ENCODE measurements at places on chromosomes 3 and 15.

GRCh38 chr15:63553388-63553791, 43.8 kb upstream of the FBXL22 start:
- peak; percentile 61 for DNase-seq

GRCh38 chr3:98545940-98546339, 14.2 kb downstream of the GPR15 start:
- DNase-seq = no peak

DNA sequence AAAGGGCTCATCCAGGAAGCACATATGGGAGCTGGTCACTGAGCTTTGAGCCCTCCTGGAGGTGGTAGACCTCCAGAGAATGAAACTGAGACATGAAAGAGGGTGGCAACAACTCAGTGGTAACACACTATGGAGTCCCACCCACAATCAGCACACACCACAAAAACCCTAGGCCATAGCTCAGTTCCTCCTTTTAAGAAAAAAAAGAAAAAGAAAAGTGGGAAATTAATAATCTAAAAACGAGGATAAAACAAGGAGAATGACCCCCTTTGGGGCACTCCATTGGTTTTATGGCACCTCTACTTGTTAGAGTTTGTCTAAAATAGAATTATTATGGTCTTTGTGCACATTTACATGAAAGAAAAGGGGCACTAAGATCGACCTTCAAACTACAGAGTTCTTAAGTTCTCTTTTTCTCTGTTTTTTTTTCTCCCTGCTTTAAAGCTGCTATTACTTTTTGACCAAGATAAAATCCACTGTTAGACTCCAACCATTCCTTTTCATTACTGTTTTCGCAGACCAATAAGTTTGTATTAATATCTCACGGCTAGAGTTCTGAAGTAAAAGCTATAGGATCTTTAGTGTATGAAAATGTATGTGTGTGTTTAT, 40.2 kb upstream of the ZBTB20 start:
- no peak for DNase-seq

- no peak for DNase-seq
Observed at GRCh38 chr3:69867941-69868505, 128.8 kb downstream of the MITF start.

DNA sequence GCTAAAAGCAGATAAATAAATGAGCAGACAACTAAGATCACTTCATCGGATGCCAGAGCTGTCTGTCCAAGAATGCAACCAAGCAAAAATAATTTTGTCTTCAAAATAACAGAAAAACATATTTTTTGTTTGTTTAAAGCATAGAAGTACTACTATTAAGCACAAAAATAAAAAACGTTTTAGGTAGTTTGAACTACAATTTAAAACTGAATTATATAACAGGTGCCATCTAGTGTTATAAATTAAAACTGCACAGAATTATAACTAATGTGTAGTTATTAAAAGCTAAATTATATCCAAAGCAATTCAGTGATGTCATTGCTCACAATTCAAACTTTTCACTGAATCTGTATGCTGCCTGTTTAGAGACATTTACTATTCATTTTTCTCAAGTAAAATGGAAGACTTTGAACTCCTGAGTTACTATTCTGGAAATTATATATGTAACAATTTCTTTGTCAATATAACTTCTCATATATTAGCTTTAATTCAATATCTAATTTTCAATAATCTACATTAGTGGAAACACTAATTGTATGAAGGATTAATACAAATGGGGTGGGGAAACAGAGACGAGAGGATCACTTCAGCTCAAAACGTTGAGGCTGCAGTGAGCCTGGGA, 29.5 kb downstream of the LINS1 start:
- DNase-seq = no peak

DNA sequence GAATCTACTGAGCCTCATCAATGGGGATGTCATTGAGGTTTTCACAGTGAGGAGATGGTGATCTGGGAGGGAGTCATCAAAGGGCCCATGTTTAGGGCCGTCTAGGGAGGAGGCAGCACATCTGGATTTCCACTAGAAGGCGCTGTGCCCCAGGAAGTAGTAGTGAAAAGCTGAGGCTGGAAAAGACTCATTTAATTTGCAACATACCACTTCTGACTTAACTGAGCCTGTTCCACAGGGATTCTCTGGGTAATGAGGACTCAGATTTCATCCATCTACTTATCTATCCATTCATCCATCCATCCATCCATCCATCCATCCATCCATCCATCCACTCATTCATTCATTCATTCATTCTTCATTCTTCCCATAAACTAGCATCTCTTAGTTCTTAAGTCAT, 17.4 kb upstream of the SHF start:
- peak; percentile 61 for DNase-seq

DNA sequence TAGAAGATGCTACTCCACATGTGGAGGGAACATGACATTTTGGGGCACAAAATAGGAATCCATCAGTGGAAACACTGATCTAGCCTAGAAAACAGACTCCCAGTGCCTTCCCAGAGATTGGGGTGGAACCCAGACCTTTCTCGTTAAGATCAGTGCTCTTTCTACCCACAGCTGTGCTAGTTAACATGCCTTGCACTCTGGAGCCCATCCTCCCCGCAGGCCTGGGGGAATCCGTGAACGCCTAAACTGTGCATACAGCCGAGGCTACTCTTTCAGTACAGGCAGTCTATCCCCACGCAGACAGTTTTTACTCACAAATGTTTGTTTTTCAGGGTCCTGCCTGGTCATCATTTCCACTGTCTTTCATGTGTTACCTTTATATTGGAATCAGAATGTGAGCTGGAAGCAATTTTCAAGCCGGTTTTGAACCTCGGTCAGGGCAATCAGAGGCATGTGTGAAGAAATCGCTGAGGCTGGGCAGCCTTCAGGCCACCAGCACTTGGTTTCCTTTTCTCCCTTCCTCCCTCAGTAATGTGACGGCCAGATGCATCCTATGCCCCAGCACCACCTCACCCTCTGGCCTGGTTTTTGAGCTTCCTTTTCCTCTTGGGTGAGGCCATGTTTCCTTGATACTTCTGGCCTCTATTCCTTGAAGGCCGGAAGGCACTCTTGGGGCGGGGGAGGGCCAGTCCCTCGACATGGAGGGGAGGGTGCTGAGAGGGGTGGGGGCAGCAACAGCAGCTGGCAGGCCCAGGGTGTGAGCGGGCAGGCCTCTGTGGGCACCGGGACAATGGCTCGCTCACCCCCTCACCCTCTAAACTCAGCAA, 123.6 kb upstream of the GALNT15 start:
- DNase-seq = no peak

DNA sequence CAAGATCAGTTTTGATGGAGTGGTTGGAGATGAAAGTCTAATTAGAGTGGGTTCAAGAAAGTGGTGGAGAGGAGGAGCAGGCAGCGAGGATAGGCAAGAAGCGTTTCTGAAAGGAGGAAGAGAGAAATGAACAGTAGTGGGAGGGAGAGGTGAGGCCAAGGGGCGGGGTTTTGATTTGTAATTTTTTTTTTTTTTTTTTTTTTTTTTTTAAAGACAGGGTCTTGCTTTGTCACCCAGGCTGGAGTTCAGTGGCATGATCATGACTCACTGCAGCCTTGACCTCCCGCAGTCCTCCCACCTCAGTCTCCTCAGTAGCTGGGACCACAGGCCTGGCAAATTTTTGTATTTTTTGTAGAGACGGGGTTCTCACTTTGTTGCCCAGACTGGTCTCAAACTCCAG, 36.6 kb downstream of the MRAS start:
- DNase-seq = no peak

GRCh38 chr3:30847592-30847991, 46.9 kb downstream of the GADL1 start:
- no peak for DNase-seq

DNA sequence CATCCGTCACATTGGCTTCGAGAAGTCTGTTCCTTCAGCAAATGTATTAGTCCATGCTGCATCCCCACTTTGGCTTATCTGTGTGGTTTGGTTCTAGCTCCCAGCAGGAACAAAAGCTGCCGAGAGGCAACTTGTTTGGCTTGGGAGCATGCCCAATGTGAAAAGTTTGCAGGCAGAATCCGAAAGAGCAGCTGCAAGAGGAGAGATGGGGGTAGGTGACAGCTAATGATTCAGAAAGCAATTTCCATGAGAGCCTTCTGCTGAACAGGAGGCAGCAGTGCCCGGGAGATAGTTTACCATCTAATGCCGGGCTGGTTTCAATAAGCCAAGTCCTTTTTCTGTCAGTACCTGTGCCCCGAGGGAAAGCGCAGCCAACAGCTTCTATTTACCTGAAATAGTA, 60.2 kb downstream of the GRM7 start:
- no peak for DNase-seq

GRCh38 chr3:16427103-16427965, 86.2 kb downstream of the RFTN1 start:
- peak; percentile 75 for DNase-seq

GRCh38 chr3:81406318-81406717, 355.1 kb downstream of the GBE1 start:
- no peak for DNase-seq

- no peak for DNase-seq
Observed at GRCh38 chr15:93459396-93459795, 370.4 kb upstream of the RGMA start.
